Endothelial cell of umbilical vein (primary cell): ENCODE measurements at places on chromosomes 6 and 20. TPM values are rescaled to one million over a fixed set of nuclear protein-coding genes. Genes with fewer than 3 reads are reported as not detected.

Gene TRERF1
- polyA plus RNA-seq = 0.70 and 0.73 TPM in 2 replicates

DNA sequence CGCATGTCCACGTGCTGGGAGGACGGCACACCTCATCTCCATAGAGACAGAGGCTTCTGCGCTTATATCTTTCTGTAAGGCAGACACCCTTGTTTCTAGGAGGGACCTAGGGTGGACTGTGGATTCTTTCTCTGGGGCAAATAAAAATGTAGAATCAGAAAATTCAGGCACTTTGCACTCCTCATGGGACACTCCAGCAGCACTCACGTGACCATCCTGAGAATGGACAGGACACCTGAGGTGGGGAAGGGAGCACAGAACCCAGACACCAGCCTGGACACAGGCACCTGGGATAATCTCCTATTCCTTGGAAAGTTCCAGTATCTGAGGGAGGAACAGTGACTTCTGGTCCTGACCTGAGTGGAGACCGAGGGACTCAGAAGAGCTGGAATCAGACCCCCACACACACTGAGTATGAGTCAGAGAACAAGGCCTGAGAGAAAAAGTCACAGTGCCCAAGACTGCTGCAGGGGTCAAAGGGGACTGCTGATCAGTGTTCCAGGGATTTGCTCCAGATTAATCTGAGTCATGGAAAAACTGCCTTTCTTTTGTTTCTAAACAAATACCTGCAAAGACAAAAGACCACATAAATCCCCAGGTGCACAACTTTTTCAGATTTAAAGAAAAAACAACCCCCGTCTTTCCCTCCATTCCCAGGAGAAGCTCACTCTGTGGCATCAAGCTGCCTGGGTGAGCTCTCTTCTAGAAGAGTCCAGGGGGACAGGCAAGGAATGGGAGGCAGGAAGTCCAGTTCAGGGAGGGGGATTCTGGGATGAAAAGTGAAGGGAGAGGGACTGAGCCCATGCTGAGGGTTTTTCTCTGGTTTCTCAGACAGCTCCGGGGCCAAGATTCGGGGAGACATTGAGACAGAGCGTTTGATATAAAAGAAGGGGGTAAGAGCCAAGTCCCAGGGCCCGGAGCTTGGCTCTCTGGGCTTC is 35.6 kb upstream of the MICB start:
- peak; percentile 6 for DNase-seq

Gene IYD
- not detected in 2 replicates for polyA plus RNA-seq

GRCh38 chr20:51014797-51015722 is 7.8 kb downstream of the KCNG1 start:
- DNase-seq = peak; percentile 49

- peak; percentile 57 for DNase-seq
Measured at GRCh38 chr20:38123021-38123587, 42.0 kb downstream of the TGM2 start.

- no peak for DNase-seq
Measured at GRCh38 chr20:8260837-8261251, 128.8 kb downstream of the PLCB1 start.

DNA sequence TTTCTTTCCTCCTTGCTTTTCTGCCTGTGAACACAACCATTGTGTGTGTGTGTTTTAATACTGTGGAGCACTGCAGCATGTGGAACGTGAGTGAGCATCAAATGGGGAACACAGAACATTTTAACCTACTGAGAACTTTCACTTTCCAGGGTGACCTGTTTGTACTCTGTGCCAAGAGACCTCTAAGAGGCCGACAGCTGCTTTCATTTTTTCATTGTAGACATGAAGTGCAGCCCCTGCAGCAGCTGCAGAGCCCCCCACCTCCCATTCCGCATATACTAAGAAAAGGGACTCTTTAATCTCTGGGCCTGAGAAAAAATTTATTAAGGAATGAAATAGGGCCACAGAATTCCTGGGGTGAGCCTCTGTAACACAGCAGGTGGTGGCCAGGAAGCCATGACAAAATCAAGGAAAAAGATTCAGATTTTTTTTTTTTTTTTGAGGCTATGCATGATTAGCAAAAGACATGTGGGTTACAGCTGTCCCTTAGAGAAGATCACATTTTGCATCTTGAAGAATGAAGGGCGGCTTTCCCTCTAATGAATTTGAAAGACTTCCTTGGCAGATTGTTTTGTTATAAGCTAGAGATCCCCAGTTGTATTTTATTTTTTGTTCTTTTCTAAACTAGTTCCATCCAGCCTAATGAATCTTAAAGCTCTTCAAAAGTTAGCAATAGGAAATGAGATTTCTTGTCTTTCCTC is 503.4 kb downstream of the CD109 start:
- DNase-seq = no peak

GRCh38 chr6:111086685-111087084 is 618 bp upstream of the SLC16A10 start:
- no peak for DNase-seq

GRCh38 chr6:11724286-11724685 is 54.3 kb downstream of the ADTRP start:
- no peak for DNase-seq

Gene EDN1
- 492 and 498 TPM in 2 replicates for polyA plus RNA-seq

DNA sequence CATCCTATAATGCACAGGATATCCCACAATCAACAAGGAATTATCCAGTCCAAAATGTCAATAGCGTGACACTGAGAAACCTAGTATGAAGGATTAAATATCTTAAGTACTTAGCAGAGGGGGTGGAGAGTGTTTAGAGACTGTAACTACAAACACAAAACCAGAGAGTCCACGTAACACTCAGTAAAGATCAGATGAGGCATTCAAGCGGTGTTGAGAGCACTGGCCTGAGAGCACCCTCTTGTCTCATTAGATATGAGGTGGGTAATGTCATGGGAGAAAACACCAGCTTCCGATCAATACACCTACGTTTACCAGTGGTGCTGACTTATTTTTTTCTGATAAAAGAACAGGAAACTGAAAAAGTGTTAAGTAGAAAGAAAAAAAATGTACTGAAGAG is 2.3 kb downstream of the FAM184A start:
- DNase-seq = no peak

Gene SLC17A1
- polyA plus RNA-seq = not detected in 2 replicates

GRCh38 chr6:13436399-13437217 is 50.8 kb downstream of the GFOD1 start:
- no peak for DNase-seq

DNA sequence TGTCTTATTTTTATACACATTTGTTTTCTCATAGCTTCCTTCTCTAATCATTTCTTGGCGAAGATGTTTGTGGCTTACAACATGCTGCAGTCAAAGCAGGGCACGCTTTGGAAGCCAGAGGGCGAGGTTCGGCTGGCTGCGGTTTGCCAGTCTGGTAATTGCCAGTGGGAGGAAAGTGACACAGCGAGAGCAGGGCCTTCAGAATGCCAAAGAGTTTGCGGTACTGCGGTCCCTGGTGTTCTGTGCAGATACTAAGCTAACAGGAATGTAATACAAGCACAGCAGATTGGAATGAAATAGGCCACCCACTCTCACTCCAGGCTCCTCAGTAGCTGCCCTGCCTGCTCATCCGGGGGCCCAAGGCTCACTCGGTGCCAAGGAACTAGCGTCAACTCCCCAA is 58.7 kb upstream of the TGM3 start:
- DNase-seq = no peak

GRCh38 chr6:83592770-83593394 is 80.5 kb downstream of the PRSS35 start:
- peak; percentile 13 for DNase-seq

DNA sequence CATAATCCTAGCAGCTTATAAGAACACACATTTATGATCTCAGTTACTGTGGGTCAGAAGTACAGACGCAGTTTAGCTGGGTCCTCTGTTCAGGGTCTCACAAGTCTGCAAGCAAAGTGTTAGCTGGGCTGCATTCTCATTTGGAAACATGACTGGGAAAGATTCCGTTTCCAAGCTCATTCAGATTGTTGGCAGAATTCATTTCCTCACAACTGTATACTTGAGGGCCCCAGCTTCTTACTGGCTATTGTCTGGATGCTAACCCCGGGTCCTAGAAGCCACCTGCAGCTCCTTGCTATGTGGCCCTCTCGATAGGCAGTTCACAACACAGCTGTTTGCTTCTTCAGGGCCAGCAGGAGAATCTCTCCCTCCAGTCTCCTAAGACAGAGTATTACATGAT is 13.1 kb downstream of the TCP11 start:
- peak; percentile 19 for DNase-seq

DNA sequence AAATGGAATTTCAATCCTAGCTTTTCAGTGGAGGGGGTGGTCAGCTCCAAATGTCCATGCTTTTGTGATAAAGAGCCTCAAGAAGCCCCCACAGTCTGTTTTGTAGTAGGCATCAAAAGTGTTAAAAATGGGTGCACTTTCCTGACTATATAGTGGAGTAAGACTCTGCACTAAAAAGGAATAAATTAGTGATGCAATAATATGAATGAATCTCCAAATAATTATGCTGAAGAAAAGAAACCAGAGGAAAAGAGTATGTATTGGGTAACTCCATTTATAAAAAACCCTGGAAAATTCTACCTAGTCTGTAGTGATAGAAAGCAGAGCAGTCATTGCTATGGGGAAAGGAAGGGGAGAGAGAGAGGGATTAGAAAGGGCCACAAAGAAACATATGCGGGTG is 310.4 kb upstream of the SUPT3H start:
- no peak for DNase-seq

DNA sequence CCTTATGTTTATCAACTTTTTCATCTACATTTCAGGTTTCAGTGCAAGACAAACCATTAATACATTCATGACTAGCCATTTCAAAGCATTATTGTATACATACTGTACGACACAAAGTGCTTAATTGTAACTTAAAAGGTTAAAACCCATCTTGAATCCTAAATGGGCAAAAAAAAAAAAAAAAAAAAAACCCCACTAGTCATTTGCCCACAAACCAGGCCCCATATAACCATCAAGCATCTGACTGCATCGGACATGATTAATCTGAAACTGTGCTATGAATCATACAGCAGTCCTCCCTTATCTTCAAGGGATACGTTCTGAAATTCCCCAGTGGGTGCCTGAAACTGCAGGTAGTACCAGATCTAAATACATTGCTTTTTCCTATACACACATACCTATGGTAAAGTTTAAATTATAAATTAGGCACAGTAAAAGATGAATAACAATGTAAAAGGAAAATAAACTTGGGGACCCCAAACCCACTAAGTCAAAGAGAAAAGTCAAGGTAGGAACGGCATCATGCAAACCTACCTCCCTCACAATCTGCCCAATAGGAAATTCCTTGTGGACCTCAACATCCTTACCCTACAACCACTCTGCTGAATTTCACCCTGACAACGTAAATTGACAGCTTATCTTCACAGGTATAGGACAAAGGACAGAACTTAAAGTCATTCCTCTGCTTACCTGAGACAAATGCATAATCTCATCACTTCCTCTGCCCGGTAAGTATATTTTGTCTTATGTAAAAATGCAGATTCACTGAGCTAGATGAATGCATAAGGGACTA is 14.3 kb downstream of the B4GALT5 start:
- DNase-seq = peak; percentile 57

Gene BMP7
- polyA plus RNA-seq = not detected in 2 replicates
